ENCODE measurements at places on chromosomes 13 and 19.

GRCh38 chr13:32791545-32792172, 205.4 kb downstream of the PDS5B start:
- no peak for DNase-seq

DNA sequence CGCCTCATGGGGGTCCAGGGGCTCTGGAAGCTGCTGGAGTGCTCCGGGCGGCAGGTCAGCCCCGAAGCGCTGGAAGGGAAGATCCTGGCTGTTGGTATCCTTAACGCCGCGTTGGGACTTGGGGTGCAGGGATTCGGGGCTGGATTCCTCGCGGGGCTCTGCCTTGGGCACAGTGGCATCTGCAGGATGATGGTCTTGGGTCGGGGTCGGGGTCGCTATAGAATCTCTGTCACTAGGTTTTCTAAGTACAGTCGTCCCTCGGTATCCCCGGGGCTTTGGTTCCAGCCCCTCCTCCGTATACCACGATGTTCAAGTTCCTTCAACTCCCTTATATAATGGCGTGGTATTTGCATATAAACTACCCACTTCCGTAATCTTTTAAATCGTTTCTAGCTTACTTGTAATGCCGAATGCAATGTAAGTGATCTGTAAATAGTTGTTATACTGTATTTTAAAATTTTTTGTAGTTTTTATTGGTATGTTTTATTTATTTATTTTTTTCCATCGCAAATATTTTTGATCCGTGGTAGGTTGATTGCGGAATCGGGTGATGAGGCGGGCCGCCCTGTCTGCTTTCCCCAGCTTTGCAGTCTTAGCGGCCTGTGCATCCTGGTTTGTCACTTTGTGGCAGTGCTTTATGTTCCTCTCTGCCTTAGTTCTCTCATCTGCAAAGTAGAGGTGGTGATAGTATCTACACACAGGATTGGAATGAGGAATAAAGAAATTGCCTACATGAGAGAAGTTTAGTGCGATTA, 606 bp downstream of the ERCC5 start:
- DNase-seq: peak; percentile 17

- no peak for DNase-seq
Measured at GRCh38 chr13:52412128-52412527, 6.2 kb upstream of the THSD1 start.

DNA sequence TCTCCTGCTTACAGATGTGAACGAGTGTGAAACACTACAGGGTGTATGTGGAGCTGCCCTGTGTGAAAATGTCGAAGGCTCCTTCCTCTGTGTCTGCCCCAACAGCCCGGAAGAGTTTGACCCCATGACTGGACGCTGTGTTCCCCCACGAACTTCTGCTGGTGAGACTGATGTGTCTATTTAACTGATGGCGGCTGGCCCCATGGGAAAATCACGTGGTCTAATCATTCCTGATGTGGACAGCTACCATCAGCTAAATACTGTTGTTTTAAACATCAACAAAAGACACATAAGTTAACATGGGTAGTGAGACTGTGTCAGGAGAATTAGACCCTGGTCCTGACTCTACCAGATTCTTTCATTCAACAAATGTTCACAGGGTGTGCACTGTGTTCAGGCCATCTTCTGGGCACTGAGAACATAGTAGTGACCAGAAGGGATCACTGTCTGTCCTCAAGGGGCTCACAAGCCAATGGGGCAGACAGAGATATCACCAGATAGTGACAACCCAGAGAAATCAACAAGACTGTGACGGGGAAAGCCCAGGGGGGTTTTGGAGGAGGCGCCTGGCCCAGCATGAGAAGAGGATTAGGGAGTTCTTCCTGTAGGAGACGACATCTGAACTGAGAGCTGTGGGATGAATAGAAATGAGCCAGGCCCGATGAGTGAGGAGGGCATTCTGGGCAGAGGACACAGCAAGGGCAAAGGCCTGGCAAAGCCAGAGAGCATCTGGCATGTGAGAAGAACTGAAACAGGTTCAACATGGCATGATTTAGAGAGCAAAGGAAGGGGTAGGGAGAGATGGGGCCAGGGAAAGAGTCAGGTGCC, 18.4 kb downstream of the LTBP4 start:
- DNase-seq: no peak

DNA sequence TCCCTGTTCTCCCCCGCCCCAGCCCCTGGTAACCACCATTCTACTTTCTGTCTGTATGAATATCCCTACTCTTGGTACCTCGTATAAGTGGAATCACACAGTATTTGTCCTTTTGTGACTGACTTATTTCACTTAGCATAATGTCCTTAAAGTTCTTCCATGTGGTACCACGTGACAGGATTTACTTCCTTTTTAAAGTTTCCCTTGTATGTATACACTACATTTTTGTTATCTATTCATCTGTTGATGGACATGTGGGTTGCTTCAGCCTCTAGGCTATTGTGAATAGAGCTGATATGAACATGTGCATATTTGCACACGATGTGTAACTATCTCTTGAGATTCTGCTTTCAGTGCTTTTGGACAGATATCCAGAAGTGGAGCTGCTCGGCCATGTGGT, 59.6 kb upstream of the GJB6 start:
- DNase-seq: no peak

DNA sequence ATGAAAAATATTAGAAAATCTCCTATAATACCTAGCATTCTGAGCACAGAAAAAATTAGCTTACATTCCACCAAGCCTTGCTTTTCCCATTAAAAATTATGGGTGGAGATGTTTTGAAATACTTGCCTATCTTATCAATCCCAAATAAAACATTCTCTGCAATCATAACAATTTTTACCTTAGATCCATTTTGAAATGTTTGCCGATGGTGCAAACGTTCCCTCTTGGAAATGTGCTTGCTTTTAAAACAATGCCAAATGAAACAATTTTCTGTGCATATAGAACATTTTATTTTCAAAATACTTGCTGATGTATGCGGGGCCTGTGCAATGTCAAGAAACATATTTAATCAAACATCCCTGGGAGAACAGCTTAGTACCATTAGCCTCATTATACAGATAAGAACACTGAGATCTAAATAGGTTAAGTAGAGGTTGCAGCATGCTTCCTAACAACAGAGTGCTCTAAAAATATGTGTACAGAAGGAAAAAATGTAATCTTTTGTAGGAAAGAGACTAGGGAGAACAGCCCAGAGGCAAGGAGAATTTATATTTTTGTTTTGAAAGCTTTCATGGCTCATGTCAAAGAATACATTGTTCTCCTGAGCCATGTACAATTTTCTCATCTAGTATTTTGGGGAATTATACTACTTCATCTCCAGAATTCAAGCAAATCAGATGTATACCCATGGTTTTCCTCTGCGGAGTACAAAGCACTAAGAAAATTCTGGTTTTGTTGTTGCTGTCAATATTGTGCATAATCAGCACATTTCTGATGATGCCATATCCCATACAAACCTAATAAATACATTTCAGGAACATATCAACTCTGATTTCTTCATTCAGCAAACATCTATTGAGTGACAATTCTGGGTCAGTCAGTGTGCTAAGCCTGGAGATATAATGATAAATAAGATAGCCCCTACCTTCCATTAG, 25.9 kb upstream of the FNDC3A start:
- no peak for DNase-seq

GRCh38 chr13:37216331-37216730, 110.9 kb upstream of the CSNK1A1L start:
- DNase-seq: no peak

GRCh38 chr13:33380487-33381079, 95.0 kb upstream of the STARD13 start:
- DNase-seq: no peak

GRCh38 chr13:31870511-31870910, 131.2 kb downstream of the RXFP2 start:
- no peak for DNase-seq

GRCh38 chr19:5046339-5047039, 77.6 kb downstream of the KDM4B start:
- DNase-seq: no peak

DNA sequence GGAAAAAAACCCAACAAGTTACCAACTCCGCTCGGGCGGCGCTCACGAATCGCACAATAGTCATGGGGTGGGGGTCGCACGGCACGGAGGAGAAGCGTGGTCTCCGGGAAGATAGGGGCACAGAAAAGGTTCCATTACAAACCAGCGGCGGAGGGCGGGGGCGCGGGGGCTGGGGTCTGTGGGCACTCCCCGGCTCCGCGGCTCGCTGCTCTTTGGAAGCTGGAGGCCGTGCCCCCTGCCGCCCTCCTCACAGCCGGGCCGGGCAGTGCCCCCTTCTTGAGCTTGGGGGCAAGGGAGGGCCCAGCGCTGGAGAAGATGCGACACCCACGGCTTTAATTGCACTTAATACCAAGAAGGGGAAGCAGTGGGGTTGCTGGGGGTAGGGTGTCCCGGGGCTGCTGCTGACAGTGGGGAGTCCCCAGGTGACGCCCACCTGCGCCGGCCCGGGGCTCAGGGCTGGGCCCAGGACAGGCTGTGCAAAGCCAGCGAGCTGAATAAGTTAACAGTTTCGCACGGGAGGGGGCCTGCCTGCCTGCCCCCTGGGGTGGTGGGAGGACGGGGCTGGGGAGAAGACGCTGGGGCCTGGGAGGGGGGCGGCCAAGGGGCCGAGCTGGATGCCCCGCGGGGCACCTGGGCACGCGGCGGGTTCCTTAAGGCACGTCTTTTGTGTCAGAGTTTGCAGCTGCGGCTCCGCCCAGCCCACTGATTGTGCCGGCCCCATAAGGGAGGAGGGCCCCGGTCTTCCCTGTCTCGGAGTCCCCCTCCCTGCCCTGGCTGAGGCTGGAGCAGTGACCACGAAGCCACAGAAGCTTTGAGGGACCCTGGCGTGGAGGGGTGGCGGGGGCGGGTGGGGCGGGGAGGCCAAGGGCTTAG, 9.8 kb downstream of the DCAF15 start:
- no peak for DNase-seq

- DNase-seq: no peak
Measured at GRCh38 chr13:112688560-112689302, 1.1 kb upstream of the ATP11A start.

- no peak for DNase-seq
Measured at GRCh38 chr13:40273253-40274025, 393.0 kb downstream of the FOXO1 start.

GRCh38 chr13:99980824-99981734, 505 bp upstream of the ZIC2 start:
- DNase-seq: no peak

DNA sequence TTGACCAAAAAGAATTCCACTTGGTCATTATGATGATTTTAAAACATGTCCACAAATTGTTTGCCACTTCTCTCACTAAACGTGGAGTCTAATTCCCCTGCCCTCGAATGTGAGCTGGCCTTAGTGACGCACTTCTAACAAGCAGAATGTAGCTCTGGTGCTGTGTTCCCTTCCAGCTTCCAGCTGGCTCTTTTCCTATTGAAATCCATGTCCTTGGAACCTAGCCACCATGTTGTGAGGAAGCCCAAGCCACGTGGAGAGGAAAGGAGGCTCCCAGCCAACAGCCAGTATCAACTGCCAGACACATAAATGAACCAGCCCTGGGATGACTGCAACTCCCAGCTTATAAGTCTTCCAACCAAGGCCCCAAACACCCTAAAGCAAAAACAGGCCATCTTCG, 23.6 kb upstream of the CEBPA start:
- DNase-seq: no peak

GRCh38 chr13:80814541-80814940, 473.6 kb upstream of the SPRY2 start:
- no peak for DNase-seq

- DNase-seq: no peak
Measured at GRCh38 chr13:30529085-30529834, 63.5 kb upstream of the HMGB1 start.

- peak; percentile 41 for DNase-seq
Measured at GRCh38 chr19:3692141-3693024, 7.9 kb downstream of the PIP5K1C start.

DNA sequence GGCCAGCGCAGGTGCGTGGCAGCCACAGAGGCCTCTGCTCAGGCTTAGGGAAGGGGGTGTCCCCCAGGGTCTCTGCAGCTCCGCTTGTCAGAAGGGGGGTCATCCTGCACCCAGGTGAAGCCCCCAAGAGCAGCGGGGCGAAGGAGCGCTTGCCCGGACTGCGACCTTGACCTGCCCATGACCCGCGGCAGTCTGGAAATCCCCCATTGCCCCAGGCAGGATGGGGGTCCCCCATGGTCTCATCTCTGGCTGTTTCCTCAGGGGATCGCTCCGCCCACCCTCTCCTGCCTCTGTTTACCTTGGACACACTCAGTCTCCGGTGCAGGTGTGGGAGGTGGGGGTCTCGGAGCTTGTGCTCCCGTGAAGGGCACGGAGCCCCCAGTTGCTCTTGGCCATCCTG, 82.7 kb downstream of the KDM4B start:
- no peak for DNase-seq

- DNase-seq: peak; percentile 77
Measured at GRCh38 chr19:48646001-48646721, at the start of gene CA11. Gene CA11 (minus strand): TSS chr19:48646187. CDS start chr19:48645632, 555 bp downstream.

DNA sequence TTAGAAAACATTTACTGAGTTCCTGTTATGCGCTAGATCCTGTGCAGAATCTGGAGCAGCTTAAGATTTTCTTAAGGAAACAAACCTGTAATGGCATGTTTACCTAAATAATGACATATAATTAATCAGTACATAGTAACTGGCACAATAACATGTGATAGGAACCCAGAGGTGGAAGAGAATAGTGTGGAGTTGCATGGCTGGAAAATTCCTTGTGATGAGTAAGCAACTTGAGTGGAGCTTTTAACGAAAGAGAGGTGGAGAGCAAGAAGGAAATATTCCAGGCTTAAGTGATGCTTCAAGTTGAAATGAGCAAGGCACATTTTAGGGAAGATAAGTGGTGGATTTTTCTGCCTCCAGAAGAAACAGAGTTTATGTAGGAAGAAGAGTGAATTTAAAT, 9.2 kb upstream of the GPC5 start:
- DNase-seq: no peak

GRCh38 chr19:28514166-28514565, 698.8 kb downstream of the UQCRFS1 start:
- DNase-seq: no peak

DNA sequence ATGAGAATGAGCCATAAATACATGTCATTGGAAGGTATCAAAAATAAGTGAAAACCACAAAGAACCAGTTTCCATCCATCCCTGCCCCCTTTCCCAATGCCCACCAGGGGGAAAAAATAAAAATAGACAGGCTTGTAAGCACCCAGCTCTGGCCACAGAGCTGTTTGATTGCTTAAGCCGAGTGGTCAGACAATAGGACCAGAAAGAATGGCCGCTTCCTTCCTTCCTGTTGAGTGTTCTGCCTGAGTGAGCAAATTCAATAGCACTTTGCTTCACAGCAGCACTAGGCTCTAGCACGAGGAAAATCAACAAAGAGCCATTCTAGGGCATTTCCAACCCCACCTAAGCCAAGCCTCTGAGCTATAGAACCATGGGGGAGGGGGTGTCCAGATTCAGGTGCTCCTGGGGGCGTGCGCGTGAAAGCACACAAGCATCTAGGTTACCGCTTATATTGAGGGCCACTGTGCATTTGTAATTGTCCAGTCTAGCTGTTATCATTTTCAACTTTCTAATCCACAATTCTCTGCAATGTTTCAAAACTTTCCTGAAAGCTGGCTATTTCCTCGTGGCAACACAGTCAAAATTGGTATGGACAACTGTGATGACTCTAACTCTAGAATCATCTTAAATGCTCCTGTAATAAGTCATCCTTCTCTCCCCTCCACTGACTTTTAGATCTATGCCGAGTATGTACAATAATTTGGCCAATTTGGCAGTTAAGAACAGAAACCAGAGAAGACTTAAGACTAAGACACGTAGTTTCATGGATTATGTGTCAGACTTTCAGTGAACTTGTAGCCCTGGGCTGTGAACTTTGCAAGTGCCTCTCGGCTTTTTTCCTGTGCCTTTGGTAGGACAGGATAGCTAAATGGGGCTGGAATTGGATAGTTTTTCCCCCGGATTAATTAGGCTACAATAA, 64.3 kb downstream of the SPRY2 start:
- no peak for DNase-seq

GRCh38 chr19:13425151-13425550, 81.1 kb downstream of the CACNA1A start:
- DNase-seq: no peak
